ENCODE measurements at places on chromosomes 16 and 17.
A peak's percentile ranks its signal among the peaks of the same experiment; 100 is the strongest.

DNA sequence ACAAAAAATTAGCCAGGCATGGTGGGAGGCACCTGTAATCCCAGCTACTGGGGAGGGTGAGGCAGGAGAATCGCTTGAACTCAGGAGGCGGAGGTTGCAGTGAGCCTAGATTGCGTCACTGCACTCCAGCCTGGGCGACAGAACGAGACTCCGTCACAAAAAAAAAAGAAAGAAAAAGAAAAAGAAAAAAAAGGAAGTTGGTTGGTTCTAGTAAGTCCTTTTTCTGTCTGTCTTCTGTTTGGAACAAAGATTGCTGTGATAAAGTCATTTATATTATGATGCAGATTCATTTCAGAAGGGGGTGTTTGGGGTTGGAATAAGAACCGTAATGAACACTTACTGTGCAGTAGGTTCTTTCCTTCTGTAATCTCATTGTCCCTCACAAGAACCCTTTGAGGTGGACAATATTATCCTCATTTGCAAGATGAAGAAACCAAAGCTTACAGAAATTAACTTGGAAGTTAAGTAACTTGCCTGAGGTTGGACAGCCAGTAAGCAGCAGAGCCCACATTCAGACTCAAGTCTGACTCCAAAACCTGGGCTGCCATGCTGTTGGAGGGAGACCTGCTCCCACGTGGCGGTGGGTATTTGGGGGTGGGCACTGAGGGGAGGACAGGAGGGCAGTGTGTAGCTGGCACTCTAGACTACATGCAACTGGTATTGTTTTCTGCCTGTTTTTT is 10.3 kb downstream of the MINK1 start:
- no peak for DNase-seq

- DNase-seq, result peak; percentile 20
Measured at GRCh38 chr16:21684199-21684598, 20.4 kb downstream of the OTOA start.

- DNase-seq, result no peak
Measured at GRCh38 chr17:65287040-65287439, 149.9 kb downstream of the RGS9 start.

GRCh38 chr16:55386534-55387296 is 62.7 kb downstream of the IRX6 start:
- DNase-seq, result no peak

DNA sequence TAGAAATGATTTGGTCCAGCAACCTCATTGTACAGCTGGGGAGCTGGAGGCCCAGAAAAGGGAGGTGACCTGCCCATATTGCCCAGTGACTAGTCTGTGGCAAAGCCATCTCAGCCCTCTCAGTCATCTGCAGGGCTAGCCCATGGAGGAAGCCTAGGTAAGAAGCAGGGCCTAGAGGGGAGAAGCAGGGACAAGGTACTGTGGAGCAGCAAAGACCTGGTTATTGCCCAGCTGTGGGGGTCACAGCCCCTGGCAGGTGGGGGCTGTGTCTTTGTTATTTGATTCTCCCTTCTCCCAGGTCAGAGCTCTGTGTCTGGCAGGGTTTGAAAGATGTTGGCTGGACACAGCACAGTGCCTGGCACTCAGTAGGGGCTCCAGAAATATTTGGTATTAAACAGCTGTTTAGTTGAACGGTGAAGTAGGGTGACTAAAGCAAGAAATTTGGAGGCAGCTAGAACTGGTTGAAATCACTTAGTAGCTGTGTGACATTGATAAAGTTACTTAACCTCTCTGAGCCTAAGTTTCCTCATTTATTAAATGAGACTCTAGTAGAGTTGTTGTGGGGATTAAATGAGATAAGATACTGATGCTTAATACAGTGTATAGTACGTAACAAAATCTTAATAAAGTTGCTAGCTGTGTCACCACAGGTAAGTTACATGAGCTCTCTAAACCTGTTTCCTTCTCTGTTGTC is 17.3 kb downstream of the CCR7 start:
- DNase-seq, result no peak

GRCh38 chr17:77432742-77433141 is 292.0 kb downstream of the SEC14L1 start:
- no peak for DNase-seq

- no peak for DNase-seq
Measured at GRCh38 chr17:80882323-80882722, 109.3 kb upstream of the CHMP6 start.

DNA sequence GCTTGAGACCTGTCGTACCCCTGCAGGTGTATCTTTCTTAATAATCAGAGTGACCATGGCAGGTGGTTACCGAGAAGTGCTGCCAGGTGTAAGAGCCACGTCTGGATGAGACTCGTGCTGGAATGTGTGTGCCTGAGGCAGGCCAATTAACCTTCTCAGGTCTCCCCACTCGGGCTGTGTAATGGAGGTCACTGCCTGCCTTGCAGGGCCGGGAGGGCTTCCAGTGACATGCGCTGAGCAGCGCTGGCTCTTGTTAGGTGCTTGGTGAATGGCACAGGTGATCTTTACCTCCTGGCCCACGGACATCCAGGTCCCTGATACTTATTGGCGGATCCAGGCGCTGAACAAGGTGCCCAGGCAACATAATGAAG is 4.6 kb upstream of the GSE1 start:
- DNase-seq, result no peak

GRCh38 chr16:75621170-75621477 is 2.0 kb downstream of the ADAT1 start:
- no peak for DNase-seq

DNA sequence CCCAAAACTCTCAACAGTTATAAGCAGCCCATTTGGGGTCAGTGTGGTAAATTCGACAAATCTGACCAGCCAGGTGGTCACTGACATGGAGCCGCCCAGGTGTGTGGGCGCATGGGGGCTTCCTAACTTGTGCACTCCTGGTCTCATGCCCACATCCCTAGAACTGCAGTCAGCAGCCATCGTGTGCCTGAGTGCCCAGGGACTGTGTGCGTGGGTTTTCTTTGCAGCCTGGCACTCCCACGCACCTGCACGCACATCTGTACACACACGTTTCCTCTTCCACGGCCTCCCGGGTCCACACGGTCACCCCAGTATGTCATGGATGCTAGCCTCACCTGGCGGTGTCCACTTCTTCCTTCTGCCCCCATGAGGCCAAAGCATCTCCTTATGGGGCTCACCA is 38.9 kb upstream of the ZC3H18 start:
- DNase-seq, result no peak

- DNase-seq, result no peak
Measured at GRCh38 chr16:1082952-1083675, 10.6 kb downstream of the SSTR5 start.

DNA sequence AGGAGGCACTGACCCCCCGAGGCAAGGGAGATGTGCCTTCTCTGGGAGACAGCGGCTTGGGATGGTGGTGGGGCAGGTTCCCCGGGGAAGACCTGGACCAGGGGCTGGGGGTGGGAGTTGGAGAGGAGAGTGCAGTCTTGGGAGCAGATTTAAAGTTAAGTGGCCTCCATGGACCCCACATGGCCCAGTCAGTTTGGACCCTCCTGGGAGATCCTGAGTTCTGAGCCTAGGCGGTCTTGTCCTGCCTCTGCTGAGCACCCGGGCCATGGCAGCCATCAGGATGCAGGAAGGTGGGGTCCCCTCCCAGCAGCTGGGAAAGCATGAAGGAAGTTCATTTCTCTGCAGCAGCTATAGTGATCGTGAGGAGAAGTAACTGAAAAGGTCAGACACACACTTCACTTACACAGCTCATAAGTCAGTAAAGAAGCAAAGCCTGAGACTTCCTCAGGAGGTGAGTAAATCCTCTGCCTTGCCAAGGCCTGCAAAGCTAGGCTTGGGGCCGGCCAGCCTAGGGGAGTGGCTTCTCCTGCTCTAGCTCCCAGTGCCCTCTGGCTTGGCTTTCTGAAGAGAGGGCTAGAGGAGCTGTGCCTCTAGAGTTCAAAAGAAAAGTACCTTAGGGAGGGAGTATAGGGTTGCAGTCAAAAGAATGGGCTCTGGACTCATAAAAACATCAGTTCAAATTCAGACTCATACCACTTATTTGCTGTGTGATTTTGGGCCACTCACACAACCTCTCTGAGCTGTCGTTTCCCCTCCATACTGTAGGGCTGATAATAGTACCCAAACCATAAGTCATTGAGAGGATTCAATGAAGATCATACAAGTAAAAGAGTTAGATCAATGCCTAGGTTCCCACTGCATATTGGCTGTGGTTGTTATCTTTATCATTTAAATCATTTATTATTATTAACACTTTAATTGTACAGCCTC is 31.0 kb upstream of the C16orf78 start:
- no peak for DNase-seq

DNA sequence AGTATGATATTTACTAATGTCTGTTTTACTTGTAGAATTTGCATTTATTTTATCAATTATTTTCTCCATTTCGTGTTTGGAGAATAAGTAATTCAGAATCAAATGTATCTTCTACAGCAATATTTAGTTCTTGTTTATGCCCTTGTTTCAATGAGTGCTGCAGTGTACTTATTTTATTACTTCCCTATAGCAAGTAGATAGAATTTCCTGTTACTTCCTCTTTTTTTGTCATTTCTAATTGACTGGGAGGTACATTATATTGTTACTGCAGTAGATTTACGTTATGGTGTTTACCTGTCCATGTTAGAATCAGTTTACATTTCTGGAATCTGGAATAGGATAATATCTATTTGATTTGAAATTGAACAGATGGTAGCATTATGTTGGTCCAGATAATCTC is 71.2 kb downstream of the OMG start:
- DNase-seq, result no peak

DNA sequence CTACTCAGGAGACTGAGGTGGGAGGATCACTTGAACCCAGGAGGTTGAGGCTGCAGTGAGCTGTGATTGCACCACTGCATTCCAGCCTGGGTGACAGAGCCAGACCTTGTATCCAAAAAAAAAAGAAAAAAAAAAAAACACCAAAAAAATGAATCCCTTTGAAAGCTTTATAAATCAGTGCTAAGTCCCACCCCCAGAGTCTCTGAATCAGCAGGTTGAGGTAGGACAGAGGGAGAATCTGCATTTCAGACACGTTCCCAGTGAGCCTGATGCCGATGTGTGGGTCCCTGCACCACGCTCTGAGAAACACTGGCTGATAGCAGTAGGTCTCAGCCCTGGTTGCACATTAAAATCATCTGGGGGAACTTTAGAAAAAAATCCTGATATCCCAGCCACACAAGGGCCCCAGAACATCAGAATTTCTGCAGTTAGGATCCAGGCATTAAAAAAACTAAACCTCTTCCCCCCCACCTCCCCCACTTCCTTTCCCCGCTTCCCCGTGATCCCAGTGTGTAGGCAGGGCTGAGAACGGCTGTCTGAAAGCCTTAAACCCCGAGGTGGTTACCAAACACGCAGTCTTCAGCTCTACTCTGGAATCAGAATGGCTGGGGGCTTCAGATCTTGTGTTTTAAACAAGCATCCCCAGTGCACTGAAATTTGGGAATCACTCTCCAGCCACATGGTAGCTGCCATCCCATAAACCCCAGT is 27.3 kb upstream of the GPRC5B start:
- DNase-seq, result no peak

- no peak for DNase-seq
Measured at GRCh38 chr17:37884516-37884915, 39.7 kb upstream of the TBC1D3K start.

DNA sequence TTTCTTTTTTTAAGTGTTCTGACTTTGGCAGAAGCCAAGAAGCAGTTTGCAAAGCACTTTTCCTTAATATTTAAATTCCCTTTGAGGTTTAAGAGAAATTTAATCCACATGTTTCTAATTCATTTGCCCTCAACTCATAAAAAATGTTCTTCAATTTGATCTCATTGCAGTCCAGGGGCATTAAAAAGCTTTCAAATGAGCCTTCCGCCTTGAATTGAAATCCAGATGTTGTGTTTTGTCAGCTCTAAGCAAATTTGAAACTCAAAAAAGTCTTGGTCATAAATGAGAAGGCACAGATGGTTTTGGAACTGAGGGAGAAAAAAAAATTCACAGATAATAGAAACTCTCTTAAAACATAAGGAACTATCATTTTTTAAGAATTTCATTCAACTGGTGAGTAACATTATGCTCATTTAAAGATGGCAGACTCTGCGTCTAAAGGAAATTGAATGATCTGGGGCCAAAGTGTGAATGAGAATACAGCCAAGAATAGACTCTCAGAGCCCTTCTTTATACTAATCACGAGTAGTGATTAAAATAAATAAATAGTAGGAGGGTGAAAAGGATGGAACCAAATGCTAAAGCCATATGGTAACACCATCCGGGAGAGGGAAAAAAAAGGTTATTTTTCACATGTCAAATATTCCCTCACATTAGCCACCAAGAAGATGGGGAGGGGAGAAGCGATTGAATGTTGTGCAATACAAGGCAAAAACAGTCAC is 1304.7 kb downstream of the CDH8 start:
- no peak for DNase-seq

DNA sequence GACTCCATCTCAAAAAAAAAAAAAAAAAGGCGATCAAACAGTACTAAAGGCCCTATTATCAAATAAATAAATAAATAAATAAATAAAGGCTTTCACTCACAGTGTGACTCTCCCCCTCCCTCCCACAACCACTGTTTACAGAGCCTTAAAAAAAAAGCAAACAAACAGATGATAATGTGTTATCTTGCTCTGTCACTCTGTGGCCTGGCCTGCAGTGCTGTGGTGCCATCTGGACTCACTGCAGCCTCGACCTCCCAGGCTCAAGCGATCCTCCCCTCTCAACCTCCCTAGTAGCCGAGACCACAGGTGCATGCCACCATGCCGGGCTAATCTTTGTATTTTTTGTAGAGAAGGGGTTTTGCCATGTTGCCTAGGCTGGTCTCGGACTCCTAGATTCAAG is 8.1 kb upstream of the NAGLU start:
- no peak for DNase-seq

DNA sequence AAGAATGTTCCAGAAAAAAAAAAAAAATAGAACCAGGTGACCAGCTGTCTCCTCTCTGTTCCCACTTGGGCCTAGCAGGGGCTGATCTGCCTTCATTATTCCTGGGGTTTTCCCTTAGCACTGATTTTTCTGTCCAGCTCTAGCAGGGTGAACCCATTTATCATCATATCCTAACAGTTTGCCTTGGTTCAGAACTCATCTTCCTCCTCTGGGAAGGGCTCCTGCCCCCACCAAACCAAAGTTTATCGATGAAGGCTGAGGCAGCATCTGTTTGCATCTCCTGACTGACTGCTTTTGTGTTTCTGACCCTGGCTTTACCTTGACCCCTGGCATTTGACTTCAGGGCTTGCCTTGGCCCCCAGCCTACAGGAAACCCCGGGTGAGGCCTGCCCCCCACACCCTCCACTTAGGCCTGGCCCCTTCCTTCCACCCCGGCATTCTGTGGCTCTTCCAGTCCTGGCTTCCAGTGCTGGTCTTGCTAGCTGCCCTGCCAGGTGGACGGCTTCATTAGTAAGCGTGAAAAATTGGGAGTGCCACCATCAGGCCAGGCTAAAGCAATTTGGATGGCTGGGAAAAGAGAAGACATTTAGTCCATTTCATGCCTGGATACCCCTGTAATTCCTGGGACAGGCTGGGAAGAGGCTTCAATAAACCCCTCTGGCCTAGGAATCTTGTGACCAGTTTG is 164.9 kb downstream of the CCDC182 start:
- no peak for DNase-seq

- DNase-seq, result no peak
Measured at GRCh38 chr17:19718613-19719354, 2.4 kb upstream of the SLC47A2 start.

Measured in T-helper 2 cell (primary cell).